Fibroblast of the conjunctiva (primary cell): ENCODE measurements at places on chromosomes 6 and 20.

- peak; percentile 36 for DNase-seq
Measured at GRCh38 chr6:170388113-170388512, 81.6 kb downstream of the FAM120B start.

GRCh38 chr6:16700202-16700915 is 60.9 kb downstream of the ATXN1 start:
- DNase-seq, result no peak

- DNase-seq, result no peak
Measured at GRCh38 chr6:39419607-39420006, 97.1 kb upstream of the KCNK16 start.

- DNase-seq, result peak; percentile 75
Measured at GRCh38 chr20:46931699-46932098, 37.1 kb downstream of the EYA2 start.

- DNase-seq, result no peak
Measured at GRCh38 chr6:167122827-167123657, at the start of gene CCR6. CCR6 (plus strand) TSS chr6:167123096; CDS start chr6:167136135, 13,039 bp downstream.

GRCh38 chr6:139150920-139151319 is 16.0 kb downstream of the HECA start:
- DNase-seq, result no peak

DNA sequence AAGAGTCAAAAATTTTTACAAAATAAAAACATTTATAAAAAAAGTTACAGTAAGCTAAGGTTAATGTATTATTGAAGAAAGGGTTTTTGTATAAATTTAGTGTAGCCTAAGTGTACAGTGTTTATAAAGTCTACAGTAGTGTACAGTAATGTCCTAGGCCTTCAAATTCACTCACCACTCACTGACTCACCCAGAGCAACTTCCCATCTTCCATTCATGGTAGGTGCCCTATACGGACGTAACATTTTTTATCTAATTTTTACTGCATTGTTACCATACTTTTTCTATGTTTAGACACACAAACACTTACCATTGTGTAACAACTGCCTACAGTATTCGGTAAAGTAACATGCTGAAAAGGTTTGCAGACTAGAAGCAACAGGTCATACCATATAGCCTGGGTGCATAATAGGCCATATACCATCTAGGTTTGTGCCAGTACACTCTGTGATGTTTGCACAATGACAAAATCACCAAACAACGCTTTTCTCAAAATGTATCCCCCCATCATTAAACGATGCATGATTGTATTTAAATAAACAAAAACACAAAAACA is 6.0 kb downstream of the MTFR2 start:
- DNase-seq, result no peak

GRCh38 chr20:58956078-58956477 is 25.0 kb upstream of the NELFCD start:
- no peak for DNase-seq

DNA sequence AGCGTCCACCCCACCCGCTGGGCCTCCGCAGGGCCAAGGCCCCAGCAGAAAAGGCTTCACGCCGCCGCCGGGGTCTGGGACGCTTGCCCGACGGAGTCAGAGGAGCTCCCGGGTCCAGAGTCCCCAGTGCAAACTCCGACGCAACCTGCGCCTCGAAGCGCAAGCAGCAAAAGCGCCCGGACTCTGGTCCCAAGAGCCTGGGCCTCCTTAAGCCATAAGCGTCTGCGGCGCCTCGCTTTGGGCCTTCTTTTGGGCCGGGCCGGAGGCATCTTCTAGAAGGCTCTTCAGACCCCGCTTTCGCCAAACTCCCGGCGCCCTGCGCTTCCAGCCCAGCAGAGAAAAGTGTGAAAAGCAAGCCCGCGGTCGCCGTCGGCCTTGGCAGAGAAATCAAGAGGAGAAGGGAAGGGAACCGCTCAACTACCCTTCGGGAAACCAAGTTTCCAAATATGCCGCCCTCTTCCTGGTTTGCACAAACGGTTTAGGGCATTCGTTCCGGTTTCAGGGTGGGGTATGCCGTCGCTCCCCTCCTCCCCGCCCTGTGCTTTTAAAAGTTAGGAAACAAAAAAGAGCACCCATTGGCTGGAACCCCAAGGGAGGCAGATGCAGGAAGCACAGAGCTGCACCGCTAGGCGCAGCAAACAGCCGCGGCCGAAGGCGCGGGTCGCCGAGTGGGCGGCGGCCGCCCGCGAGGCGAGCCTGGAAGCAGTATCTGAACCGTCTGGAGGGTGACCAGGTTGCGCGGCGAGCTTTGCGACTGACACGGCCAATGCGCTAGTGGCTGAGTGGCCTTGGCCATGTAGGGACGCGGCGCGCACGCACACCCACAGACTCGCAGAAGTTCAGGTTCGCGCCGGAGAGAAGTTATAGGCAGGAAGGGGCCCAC is 1.2 kb downstream of the TBX18 start:
- peak; percentile 73 for DNase-seq

DNA sequence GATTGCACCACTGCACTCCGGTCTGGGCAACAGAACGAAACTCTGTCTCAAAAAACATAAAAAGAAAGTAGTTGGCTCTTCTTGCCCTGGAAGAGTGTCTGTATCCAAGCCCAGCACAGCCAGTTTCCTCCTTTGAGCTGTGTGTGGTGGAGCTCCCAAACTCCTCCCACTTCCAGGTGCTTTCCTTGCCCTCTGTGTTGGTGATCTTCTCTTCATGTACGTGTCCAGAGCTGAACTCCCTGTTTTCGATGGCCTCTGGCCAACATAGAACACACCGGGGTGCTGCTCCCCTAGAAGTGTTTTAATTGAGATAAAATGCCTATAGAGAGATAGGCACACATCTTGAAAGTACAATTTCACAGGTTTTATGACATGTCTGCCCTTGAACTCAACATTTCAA is 16.7 kb upstream of the SGK2 start:
- no peak for DNase-seq

GRCh38 chr6:70980727-70981126 is 23.9 kb upstream of the B3GAT2 start:
- DNase-seq, result no peak
